ENCODE measurements at places on chromosomes 3 and 15. TPM values are rescaled to one million over a fixed set of nuclear protein-coding genes. Genes with fewer than 3 reads are reported as not detected.

- DNase-seq = no peak
- no peaks in the 10 kb centered on the region for H3K36me3 ChIP-seq
- H3K4me3 ChIP-seq = no peak overlapping the region
- H3K4me1 ChIP-seq = no peaks in the 10 kb centered on the region
- no peak overlapping the region for H3K27ac ChIP-seq
- no peaks in the 10 kb centered on the region for H3K27me3 ChIP-seq
Measured at GRCh38 chr3:140421884-140422283, 256.0 kb upstream of the TRIM42 start.

GRCh38 chr3:145807990-145808389, 353.0 kb downstream of the PLOD2 start:
- H3K36me3 ChIP-seq = no peaks in the 10 kb centered on the region
- H3K27me3 ChIP-seq = no peaks in the 10 kb centered on the region
- DNase-seq = peak; percentile 40
- H3K4me3 ChIP-seq = no peak overlapping the region
- H3K27ac ChIP-seq = no peak overlapping the region
- H3K4me1 ChIP-seq = no peaks in the 10 kb centered on the region

GRCh38 chr3:195065142-195065863, 205.7 kb downstream of the XXYLT1 start:
- H3K36me3 ChIP-seq = no peaks in the 10 kb centered on the region
- no peaks in the 10 kb centered on the region for H3K27me3 ChIP-seq
- DNase-seq = no peak

GRCh38 chr15:83282776-83283137, 1.7 kb downstream of the BNC1 start:
- DNase-seq = peak; percentile 51
- no peaks in the 10 kb centered on the region for H3K4me1 ChIP-seq
- peak overlapping the region; percentile 75 for H3K4me3 ChIP-seq
- H3K36me3 ChIP-seq = no peaks in the 10 kb centered on the region
- peaks cover 85% of the 10 kb centered on the region for H3K27me3 ChIP-seq

DNA sequence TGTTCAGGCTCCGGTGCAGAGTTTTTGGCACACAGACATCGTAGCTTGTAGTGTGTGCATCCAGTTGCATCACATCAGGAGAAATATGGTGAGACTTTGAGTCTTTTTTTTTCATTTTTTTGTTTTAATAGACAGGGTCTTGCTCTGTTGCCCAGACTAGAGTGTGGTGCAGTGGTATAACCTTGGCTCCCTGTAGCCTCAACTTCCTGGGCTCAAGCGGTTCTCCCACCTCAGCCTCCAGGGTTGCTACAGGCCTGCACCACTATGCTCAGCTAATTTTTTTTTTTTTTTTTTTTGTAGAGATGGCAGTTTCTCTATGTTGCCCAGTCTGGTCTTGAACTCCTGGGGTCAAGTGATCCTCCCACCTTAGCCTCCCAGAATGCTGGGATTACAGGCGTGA, 51.1 kb upstream of the TEX264 start:
- H3K27me3 ChIP-seq = no peaks in the 10 kb centered on the region
- no peak for DNase-seq
- H3K4me1 ChIP-seq = peaks cover 22% of the 10 kb centered on the region
- no peak overlapping the region for H3K4me3 ChIP-seq

PHC3 gene
- 65.6 TPM for polyA plus RNA-seq

- H3K4me3 ChIP-seq = no peak overlapping the region
- H3K36me3 ChIP-seq = no peaks in the 10 kb centered on the region
- H3K4me1 ChIP-seq = no peaks in the 10 kb centered on the region
- no peaks in the 10 kb centered on the region for H3K27me3 ChIP-seq
Measured at GRCh38 chr3:111901637-111902036, 42.6 kb downstream of the PHLDB2 start.

DNA sequence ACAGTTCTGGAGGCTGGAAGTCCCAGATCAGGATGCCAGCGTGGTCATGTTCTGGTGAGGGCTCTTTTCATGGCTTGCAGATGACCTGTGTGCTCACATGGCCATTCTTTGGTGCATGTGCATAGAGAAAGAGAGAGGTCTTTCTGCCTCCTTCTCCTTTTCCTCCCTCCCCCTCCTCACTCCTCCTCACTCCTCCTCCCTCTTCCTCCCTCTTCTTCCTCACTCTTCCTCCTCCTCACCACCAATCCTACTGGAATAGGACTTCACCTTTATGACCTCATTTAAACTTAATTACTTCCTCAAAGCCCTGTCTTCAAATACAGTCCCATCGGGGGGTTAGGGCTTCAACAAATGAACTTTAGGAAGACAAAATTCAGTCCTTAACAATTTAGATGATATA, 23.8 kb downstream of the ZNF654 start:
- H3K36me3 ChIP-seq = no peaks in the 10 kb centered on the region
- H3K4me3 ChIP-seq = no peak overlapping the region
- H3K4me1 ChIP-seq = no peaks in the 10 kb centered on the region
- H3K27ac ChIP-seq = no peak overlapping the region

DNA sequence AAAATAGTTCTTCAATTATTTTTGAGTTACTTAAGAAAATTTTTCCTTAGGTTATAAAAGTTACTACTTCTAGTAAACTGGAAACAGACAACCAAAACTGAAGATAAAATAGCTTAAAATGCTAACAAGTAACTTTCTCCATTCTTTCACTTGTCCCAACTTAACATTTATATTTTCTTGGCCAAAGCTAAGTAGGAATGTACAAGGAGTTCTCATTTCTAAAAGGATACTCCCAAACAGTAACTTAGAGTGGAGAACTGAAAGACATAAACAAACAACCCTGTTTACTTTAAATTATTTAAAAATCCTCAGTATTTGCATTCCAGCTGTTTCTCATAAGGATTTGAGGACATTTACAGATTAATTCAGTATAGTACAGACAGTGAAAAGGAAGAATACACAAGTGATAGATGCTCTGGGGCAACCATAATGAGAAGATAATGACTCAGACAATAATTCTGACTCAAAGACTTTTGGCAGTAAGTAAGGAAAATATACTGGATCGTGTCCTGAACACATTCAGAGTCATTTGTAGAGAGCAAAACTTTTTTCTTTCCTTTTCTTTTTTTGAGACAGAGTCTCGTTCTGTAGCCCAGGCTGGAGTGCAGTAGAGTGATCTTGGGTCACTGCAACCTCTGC, 29.2 kb upstream of the ANXA2 start:
- peaks cover 8% of the 10 kb centered on the region for H3K36me3 ChIP-seq
- DNase-seq = no peak
- H3K4me3 ChIP-seq = no peak overlapping the region
- no peaks in the 10 kb centered on the region for H3K27me3 ChIP-seq
- no peak overlapping the region for H3K27ac ChIP-seq

CHAC1 gene
- 73.0 TPM for polyA plus RNA-seq

CACNA1D gene
- 0.96 TPM for polyA plus RNA-seq

DNA sequence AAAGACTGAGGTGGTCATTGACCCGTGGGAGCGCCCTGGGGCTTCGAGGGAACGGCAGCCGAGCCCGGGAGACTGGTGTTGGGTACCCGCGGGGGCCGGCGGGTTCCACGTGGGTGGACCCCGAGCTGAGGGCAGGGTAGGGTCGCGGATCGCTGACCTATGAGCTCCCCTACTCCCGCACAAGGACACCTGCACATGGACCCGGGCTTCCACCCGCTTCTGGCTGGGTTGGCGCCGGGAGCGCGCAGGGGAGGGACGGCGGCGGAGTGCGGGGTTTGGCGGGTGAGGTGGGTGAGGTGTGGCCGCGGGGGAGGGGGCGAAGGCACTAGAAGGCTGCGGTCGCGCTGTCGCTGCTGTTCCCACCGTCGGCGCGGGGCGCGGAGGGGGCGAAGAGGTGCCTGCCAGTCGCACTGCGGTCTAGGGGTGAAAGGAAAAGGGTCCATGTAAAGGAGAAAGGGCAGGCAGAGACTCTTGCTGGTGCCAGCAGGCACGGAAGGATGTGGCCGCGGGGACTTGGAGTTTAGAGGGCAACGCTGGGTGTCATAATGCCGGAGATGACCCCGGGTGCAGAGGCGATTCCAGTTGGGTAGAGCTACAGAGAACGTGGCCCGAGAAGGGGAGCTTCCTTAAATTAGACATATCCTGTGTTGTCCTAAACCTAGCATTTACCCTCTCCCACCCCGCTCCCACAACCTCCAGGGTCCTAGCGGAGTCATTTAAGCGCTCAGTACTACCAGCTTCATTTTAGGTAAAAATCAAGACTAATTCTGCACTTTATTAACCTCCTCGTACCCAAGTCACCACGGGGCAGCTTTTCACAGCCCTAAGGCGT, 245.9 kb upstream of the TOPAZ1 start:
- peaks cover 30% of the 10 kb centered on the region for H3K4me1 ChIP-seq
- H3K27ac ChIP-seq = no peak overlapping the region
- peak overlapping the region; percentile 91 for H3K4me3 ChIP-seq
- peaks cover 91% of the 10 kb centered on the region for H3K27me3 ChIP-seq

DNAJB8 gene
- polyA plus RNA-seq = not detected

DNA sequence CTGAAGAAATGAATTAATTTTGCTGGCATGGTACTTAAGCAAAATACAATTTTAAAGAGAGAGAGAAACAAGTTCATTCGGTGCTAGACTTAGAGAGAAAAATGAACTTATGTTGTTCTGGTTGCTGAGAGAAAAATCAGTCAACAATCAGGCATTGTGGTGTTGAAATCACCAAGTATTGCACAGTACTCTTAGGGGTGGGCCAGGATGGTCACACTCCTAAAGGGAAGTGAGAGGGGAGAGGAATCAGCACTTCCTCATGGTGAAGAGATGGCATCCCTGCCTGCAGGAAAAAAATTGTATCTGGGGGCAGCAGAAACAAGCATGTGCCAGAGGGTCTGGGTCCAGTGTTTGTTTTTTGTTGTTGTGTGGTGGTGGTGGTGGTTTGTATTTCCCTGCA, 7.0 kb upstream of the DMXL2 start:
- H3K36me3 ChIP-seq = no peaks in the 10 kb centered on the region
- H3K27ac ChIP-seq = no peak overlapping the region
- no peaks in the 10 kb centered on the region for H3K27me3 ChIP-seq
- DNase-seq = no peak
- H3K4me3 ChIP-seq = no peak overlapping the region
- 0 out of 2 replicates have a peak, but pooled peaks cover under 1% of the 10 kb centered on the region for H3K4me1 ChIP-seq

DNA sequence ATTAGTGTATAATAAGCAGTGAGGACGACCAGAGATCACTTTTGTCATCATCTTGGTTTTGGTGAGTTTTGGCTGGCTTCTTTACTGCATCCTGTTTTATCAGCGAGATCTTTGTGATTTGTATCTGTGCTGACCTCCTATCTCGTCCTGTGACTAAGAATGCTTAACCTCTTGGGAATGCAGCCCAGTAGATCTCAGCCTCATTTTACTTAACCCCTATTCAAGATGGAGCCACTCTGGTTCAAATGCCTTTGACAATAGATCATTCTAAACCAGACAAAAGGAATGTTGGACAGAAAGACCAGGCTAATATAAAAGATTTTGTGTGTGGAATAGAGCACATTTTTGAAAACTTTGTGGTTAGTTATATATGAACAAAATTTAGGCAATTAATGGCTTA, 618.5 kb upstream of the BCHE start:
- H3K27me3 ChIP-seq = no peaks in the 10 kb centered on the region
- H3K4me3 ChIP-seq = no peak overlapping the region
- H3K27ac ChIP-seq = no peak overlapping the region
- no peaks in the 10 kb centered on the region for H3K4me1 ChIP-seq
- H3K36me3 ChIP-seq = no peaks in the 10 kb centered on the region

GRCh38 chr3:134371542-134372324, 2.5 kb downstream of the AMOTL2 start:
- DNase-seq = no peak
- no peak overlapping the region for H3K27ac ChIP-seq
- H3K27me3 ChIP-seq = peaks cover 24% of the 10 kb centered on the region
- peaks cover 28% of the 10 kb centered on the region for H3K4me1 ChIP-seq
- H3K36me3 ChIP-seq = peaks cover 28% of the 10 kb centered on the region

IL17RB gene
- polyA plus RNA-seq = 6.9 TPM

ASB14 gene
- 0.38 TPM for polyA plus RNA-seq

PIK3CB gene
- 13.3 TPM for polyA plus RNA-seq

GRCh38 chr15:88917760-88918159, 4.6 kb upstream of the MFGE8 start:
- no peaks in the 10 kb centered on the region for H3K27me3 ChIP-seq
- H3K4me3 ChIP-seq = no peak overlapping the region
- H3K27ac ChIP-seq = no peak overlapping the region
- no peak for DNase-seq
- H3K36me3 ChIP-seq = no peaks in the 10 kb centered on the region

SH2D7 gene
- polyA plus RNA-seq = 0.31 TPM

SEC62 gene
- polyA plus RNA-seq = 306 TPM

GRCh38 chr15:39852250-39852649, 67.8 kb downstream of the GPR176 start:
- no peaks in the 10 kb centered on the region for H3K27me3 ChIP-seq
- H3K27ac ChIP-seq = no peak overlapping the region
- peaks cover 73% of the 10 kb centered on the region for H3K4me1 ChIP-seq
- no peak overlapping the region for H3K4me3 ChIP-seq

- DNase-seq = no peak
- H3K4me1 ChIP-seq = peaks cover 11% of the 10 kb centered on the region
- no peaks in the 10 kb centered on the region for H3K36me3 ChIP-seq
- no peak overlapping the region for H3K4me3 ChIP-seq
Measured at GRCh38 chr15:96253006-96253747, 77.3 kb upstream of the NR2F2 start.

All from GM23338 (cell line).